ENCODE measurements at places on chromosomes 3 and 15.

DNA sequence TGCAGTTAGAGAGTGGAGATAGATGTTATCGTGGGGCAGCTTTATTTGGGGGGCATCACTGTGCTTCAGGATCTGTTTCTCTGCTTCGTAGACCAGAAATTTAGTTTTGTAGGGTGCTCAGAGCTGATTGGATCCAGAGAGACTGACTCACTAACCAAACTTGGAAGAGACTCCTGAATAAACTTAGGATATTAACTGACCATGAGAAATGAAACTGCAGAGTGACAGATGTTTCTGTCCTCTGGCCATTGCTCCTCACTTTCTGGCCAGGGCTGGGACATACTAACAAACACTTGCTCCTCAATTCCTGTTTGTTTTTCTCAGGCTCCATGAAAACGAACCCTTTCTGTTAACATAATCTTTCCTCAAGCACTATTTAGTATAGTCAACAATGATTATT, 4.3 kb downstream of the ZNF592 start:
- no peak for DNase-seq

- no peak for DNase-seq
Observed at GRCh38 chr3:170154084-170154483, 27.4 kb downstream of the PHC3 start.

DNA sequence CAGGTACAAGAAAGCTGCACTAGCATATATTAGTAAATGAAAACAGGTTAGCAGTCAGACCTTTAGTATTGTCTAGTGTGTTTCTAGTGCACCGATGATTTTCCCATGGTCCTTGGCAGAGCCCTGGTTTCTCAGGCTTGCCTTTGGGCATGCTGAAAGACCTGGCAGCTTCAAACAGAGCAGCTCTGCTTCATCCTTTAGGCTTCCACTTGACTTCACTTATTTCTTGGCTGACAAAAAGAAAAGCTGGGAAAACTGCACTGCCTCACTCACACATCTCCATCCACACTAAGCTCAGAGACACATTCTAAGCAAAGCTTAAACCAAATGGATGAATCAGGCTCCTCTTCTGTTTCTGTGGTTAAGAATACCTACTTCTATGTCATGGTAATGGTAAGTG, 374.8 kb upstream of the PDZRN3 start:
- no peak for DNase-seq

- no peak for DNase-seq
Observed at GRCh38 chr3:74756674-74757073, 142.2 kb upstream of the CNTN3 start.

DNA sequence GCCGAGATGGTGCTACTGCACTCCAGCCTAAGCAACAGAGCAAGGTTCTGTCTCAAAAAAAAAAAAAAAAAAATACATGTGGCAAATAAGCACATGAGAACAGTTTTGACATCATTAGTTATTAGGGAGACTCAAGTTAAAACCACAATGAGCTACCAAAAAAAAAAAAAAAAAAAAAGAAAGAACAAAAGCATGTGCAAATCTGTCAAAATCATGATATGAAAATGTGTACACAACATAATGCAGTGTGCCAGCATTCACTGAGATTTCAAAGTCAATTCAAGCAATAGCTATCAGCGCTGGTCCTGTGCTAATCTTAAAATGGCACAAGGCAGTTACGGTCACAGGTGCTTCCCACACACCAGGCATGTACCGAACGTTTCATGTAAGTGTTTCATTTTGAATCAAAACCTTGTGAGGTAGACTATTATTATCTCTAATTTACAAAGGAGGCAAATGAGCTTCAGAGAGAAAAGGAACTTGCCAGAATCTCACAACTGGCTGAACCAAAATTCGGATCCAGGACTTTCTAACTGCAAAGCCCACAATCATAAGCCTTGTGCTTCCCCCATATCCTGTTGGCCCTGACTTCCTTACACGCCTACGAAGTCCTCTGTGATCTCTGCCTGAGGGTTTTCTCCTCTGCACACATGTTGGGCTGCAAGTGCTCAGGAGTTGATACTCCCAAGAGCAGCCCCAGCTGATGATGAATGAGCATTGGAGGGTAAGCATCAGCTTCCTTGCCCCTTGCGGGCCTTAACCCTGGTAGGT, 200.1 kb upstream of the PROK2 start:
- no peak for DNase-seq

DNA sequence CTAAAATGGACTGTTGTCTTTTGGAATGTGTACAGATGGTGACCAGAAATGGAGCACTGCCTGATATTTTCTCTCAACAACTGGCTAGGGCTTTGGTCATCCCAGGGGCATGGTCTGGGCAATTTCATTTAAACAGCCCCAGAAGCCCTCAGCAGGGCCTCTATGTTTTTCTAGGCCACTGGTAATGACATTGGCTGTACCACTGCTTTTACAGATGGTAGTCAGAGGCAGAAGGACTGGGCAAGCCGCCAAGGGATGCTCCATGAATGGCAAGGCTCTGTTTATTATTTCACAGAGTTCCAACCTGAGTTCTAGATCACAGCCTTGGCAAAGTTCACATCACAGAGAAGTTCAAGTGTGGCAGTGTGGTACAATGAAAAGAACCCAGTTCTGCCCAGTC, 37.0 kb upstream of the LMCD1 start:
- peak; percentile 24 for DNase-seq

- DNase-seq = no peak
Observed at GRCh38 chr15:68681836-68682235, 103.0 kb downstream of the CORO2B start.

DNA sequence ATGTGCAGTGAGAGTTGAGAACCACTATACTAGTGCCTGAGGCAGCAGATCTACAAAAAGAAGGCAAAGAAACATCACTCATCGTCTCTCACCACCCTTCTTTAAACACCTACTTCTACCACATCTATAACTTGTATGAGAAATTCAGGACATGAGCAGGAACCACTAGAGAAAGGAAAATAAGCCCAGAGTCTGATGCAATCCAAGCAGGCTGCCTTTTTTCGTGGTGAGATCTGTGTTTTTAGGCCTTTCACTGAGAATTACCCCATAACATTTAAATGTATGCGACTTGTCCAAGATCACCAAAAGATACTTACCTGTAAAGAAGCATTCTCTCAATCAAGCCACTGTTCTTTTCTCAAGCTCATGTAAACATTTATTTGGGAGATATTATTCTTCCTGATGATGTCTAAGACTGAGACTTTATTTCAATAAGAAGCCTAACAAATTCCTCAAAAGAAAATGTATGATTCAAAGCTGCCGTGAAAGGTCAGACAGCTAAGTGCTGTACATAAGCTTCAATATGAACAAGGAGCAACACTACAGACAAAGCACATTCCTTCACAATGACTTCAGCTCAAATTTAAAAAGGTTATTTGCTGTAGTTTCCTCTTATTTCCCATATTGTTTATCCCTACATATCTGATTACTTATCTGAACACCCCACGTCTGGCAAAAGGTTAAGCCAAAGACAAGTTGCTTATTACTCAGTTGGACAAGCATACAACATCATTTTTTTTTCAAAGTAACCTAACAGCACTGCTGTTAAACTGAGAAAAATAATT, 16.5 kb downstream of the SPICE1 start:
- DNase-seq = no peak

- DNase-seq = no peak
Observed at GRCh38 chr15:79820820-79821219, 76.0 kb downstream of the MTHFS start.

DNA sequence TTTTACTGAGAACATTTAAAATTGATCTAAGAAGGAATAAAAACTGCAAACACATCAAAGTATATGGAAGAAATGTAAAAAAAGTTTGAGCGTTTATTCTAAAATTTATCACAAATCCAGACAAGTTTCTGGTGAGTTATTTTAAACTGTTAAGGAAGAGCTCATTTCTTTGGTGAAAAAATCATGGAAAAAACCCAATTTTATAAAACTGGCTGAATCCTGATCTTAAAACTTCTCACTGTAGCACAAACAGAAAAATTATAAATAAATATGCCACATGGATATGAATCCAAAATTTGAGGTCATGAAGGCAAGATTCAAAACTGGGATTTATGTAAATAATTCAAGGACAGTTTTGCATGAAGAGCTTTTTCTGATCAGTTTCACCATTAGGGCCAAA, 205.1 kb upstream of the RGMA start:
- no peak for DNase-seq

- no peak for DNase-seq
Observed at GRCh38 chr3:143209715-143210059, 90.1 kb downstream of the CHST2 start.

DNA sequence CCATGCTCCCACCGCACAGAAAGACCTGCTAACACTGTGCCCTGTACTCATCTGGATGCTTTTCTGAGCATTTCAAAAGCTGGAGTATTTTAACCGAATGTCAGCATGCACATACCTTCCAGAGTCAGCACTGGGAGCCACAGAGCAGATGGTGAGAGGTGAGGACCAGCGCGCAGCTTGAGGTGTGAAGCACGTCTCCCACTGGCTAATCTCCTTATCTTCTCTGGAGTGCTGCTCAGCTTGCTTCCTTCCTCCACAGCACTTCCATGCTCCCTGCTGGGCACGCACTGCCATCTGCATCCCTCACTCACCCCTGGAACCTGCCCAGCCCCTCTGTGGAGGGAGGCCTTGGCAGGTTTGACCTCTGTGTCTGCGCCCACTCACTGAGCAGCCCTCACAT, at the start of gene GNB5:
TSS of gene GNB5 (minus strand) at position 186 of the 400 bp plus-strand sequence. CDS start 6,716 bp downstream, outside the sequence.
- DNase-seq = no peak

DNA sequence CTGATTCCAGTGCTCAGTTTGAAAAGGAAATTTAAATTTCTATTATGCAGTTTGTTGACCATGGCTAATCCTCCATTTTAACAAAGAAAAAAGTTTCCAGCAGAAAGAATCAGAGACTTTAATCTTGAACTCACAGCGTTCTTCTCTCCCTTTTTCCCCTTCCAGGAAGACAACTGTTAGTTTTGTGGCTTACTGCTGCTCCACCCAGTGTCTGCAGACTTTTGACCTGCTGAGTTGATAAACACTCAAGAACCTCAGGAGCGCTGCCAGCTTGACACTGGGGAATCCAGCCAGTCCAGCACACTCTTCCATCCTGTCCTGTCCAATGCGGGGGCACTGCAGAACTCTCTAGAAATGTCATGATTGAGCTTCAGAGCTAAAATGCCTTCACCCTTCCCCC, 134.6 kb downstream of the LRRC28 start:
- DNase-seq = no peak

DNA sequence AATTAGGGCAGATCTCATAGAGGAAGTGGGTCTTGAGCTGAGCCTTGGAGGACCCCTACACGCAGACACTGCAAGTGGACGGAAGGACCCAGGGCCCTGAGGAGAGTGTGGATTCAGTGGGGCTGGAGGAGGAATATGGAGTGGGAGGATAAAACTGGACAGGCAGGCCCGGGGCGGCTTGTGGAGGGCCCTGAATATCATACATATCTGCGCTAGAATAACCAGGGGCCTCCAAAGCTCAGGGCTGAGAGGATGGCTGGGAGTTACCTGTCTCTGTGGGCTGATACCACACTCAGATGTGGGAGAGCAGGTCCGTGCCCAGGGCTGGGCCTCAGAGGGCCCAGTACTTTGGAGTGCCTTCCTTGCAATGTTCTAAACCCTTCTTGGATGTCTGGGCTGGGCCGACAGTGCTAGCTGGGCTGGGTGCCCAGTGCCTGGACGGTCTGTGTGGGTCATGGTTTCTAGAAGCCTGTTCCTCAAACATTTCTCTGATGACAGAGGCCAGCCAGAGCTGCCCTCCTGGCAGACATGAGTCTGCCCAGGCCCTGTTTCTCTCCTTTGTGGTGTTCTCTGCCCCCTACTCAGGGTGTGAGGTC, 29.6 kb downstream of the CHRD start:
- no peak for DNase-seq

- no peak for DNase-seq
Observed at GRCh38 chr3:172155897-172156585, 116.7 kb downstream of the FNDC3B start.

DNA sequence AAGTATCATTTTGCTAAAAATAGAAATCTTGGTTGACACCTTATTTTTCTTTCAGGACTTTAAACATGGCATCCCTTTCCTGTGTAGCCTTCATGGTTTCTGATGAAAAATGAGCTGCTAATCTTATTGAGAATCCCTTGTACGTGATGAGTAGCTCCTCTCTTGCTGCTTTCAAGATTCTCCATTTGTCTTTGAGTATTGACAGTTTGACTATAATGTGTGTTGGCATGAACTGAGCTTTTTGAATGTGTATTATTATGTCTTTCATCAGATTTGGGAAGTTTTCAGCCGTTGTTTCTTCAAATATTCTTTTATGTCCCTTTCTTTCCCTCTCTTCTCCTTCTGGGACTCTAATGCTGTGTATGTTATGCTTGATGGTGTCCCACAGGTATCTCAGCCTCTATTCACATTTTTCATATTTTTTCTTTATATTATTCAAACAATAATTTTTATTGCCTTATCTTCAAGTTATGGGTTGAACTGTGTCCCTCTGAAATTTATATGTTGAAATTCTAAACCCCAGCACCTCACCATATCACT, 4.1 kb upstream of the C3orf22 start:
- DNase-seq = no peak

GRCh38 chr3:77690284-77690845, 650.5 kb downstream of the ROBO2 start:
- no peak for DNase-seq

GRCh38 chr15:69808756-69809155, 289.0 kb downstream of the TLE3 start:
- no peak for DNase-seq

- DNase-seq = no peak
Observed at GRCh38 chr3:69890084-69890483, 109.4 kb upstream of the SAMMSON start.

- DNase-seq = no peak
Observed at GRCh38 chr15:79898369-79898768, 1.6 kb upstream of the MTHFS start.

DNA sequence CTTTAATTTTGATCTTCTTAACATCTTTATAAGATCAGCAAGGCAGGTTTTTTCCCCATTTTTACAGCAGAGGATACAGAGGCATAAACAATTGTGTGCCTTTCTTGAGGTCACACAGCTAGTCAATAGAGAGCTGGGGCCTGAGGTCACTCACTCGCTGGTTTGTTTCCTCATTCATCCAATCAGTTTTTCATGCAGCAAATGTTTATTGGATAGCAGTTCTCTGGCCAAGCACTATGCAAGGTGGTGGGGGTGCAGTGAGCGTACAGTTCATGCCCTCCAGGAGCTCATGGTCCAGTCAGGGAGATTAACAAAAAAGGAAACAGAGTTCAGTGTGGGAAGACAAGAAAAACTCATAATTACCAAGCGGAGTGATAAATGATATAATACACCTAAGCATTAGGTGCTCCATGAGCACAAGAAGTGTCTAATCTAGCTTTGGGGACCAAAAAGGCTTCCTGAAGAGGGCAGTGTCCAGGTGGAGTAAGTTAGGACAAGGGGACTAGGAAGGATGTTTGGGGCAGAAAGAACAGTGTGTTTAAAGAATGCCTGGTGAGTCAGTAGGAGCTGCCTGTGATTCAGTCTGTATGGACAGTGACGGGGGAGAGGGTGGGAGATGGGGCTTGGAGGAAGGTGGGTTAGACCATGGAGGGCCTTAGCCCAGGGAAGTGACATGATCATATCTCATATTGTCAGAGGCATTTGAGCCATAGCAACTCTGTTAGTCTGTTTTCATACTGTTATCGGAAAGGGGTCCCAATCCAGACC, 29.3 kb downstream of the MAP2K5 start:
- DNase-seq = no peak

Data from nucleus accumbens (tissue), 56 donors.